Type B pancreatic cell (in vitro differentiated cells): ENCODE measurements at places on chromosomes 7 and 10. TPM values are rescaled to one million over a fixed set of nuclear protein-coding genes. Genes with fewer than 3 reads are reported as not detected.
A peak's percentile ranks its signal among the peaks of the same experiment; 100 is the strongest.

TMED4 gene
- total RNA-seq: 92.8 and 97.1 TPM in 2 replicates

RNF32 gene
- 1.4 and 2.6 TPM in 2 replicates for total RNA-seq

FOXP2 gene
- 3.4 and 24.0 TPM in 2 replicates for total RNA-seq

GRCh38 chr10:31999070-31999660, 57.1 kb downstream of the KIF5B start:
- H3K27ac ChIP-seq: no peak overlapping the region
- no peak for DNase-seq
- H3K36me3 ChIP-seq: no peaks in the 10 kb centered on the region
- H3K4me1 ChIP-seq: no peaks in the 10 kb centered on the region

GRCh38 chr7:141103847-141104429, 30.1 kb downstream of the TMEM178B start:
- H3K4me3 ChIP-seq: no peak overlapping the region
- no peak for DNase-seq
- no peak overlapping the region for H3K27ac ChIP-seq
- no peaks in the 10 kb centered on the region for H3K27me3 ChIP-seq

DNA sequence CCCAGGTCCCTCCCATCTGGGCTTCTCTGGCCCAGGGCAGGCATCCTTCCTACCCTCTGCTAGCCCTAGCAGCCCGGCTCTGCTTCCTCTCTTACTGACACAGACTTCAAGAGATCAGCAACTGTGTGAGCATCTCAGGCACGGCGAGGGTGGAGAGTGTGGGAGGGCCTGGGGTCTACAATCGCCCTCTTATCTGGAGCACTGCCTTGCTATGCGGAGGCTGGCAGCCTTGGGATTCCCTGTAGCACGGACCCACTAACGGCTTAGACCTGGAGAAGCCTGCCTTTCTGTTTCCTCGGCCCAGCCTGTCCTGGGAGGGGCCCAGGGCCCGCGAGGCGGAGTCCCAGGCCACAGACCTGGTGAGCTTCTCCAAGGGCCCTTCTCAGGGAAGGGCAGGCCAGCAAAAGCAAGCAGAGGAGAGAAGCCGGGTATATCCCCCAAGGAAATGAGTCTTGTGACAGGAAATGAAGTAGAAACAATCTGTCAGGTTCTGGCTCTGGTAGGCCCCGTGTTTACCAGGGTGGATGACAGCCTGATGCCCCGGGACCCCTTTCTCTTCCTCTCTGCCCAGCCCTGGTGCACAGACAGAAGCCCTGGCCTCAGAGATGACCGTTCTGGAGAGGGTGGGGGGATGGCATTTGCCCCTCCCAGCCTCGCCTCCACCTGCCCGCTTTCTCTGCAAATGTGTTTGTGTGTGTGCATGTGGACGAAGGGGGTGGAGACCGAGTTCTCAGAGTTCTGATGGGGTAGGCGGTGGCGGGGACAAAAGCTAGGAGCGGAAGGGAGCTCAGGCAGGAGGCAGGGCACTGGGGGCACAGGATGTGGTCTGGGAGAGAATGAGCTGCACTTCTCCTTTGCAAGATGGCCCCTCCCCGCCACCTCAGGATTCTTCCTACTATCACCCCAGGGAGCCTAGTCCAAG, 2.5 kb downstream of the LRCH4 start:
- H3K4me1 ChIP-seq: peaks cover 10% of the 10 kb centered on the region
- H3K4me3 ChIP-seq: peak overlapping the region; percentile 97
- H3K27me3 ChIP-seq: no peaks in the 10 kb centered on the region
- DNase-seq: no peak
- no peaks in the 10 kb centered on the region for H3K36me3 ChIP-seq

GRCh38 chr7:23315366-23315765, 16.2 kb downstream of the MALSU1 start:
- peaks cover 38% of the 10 kb centered on the region for H3K36me3 ChIP-seq
- no peak overlapping the region for H3K4me3 ChIP-seq
- no peak overlapping the region for H3K27ac ChIP-seq
- no peaks in the 10 kb centered on the region for H3K4me1 ChIP-seq

DNA sequence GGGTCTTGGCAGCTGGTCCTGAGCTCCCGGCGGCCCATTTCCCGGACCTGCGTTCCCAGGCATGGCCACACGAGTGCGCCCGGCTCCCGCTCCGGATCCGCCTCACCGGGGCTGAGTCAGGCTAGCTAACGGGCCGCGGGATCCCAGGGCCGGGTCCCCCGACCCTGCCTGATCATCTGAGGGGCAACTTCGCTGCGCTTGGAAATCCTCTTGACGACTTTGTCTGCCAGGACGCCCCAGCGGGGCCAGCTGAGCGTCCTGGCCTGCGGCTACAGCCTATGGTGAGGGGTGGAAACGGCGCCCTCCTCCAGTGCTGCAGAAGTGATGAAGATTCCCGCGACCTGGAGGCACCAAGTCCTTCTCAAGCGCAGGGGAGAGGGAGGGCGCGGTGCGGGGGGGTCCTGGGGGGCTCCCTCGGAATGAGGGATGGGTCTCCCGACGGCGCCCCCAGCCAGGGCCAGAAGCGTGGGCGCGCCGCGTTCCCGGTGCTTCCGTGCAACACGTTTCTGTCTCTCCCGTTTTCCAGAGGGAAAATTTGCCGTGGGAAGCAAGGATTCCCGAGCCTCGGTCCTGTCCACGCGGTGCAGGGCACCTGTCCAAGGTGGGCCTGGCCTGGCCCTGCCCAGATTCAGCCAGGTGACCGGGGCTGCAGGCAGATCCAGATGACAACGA, 212.4 kb downstream of the CCSER2 start:
- H3K4me3 ChIP-seq: peak overlapping the region; percentile 76
- peaks cover 23% of the 10 kb centered on the region for H3K4me1 ChIP-seq
- no peaks in the 10 kb centered on the region for H3K36me3 ChIP-seq
- peak; percentile 86 for DNase-seq

DNA sequence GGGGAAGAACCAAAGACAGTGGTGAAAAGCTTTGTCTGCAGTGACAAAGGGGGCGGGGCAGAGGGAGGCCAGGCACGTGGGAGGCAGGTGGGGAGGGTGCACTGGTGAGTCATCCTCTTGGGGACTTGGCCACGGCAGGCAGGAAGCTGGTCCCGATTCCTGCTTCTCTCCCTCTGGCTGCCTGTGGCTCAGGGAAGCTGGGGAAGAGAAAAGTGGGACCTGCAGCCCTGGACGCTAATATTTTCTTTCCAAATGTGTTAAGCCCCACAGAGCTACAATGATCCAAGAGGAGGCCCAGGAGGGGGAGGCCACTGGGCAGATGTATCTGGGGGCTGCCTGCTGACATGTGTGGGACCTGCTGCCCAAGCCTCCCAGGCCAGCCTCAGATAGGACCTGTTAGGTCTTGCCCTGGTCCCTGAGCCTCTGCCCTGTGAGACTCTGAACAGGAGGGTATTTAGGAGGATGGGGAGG, 231.8 kb downstream of the KCNMA1 start:
- H3K27me3 ChIP-seq: peaks cover 12% of the 10 kb centered on the region
- no peak overlapping the region for H3K4me3 ChIP-seq
- peaks cover 9% of the 10 kb centered on the region for H3K36me3 ChIP-seq

- no peaks in the 10 kb centered on the region for H3K36me3 ChIP-seq
- no peak overlapping the region for H3K4me3 ChIP-seq
- no peaks in the 10 kb centered on the region for H3K27me3 ChIP-seq
Measured at GRCh38 chr7:32631021-32631420, 135.7 kb downstream of the AVL9 start.
